WTC11 (cell line): ENCODE measurements at places on chromosomes 1 and 21.

- DNase-seq: peak; percentile 65
Observed at GRCh38 chr1:15849775-15850324, 2.3 kb downstream of the SPEN start.

- DNase-seq: no peak
Observed at GRCh38 chr1:156804026-156804425, 12.6 kb downstream of the SH2D2A start.

DNA sequence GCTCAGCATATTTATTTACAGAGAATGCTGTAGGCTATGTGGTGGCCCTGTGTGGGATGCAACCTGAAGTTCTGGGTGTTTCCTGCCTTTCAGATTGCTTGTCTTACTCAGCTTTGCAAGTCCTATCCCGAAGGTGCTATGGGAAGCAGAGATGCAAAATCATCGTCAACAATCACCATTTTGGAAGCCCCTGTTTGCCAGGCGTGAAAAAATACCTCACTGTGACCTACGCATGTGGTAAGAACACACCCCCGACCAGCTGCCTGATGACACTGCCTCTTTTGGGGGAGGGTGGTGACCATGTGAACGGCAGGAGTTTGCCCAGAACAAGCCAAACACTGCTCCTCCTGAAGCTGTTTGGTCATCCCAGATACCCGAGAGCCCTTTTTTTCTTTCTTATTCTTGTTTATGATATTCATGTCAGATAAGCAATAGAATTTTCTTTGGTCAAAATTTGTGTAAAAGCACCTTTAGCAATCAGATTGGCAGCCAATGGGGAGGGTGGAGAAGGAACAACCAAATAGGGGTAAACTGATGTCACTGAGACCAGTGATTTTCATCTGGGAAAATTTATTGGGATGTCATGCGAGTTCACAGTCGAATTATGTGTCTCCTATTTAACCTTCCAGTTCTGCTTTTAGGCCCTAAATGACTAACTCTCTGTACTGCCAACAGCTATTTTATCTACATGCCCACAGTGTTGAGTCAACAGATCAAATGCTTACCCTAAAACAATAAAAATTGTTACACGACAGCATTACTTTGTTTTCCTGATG, 82.6 kb downstream of the EVA1C start:
- no peak for DNase-seq

GRCh38 chr1:222275001-222275728, 272.7 kb downstream of the HHIPL2 start:
- no peak for DNase-seq

DNA sequence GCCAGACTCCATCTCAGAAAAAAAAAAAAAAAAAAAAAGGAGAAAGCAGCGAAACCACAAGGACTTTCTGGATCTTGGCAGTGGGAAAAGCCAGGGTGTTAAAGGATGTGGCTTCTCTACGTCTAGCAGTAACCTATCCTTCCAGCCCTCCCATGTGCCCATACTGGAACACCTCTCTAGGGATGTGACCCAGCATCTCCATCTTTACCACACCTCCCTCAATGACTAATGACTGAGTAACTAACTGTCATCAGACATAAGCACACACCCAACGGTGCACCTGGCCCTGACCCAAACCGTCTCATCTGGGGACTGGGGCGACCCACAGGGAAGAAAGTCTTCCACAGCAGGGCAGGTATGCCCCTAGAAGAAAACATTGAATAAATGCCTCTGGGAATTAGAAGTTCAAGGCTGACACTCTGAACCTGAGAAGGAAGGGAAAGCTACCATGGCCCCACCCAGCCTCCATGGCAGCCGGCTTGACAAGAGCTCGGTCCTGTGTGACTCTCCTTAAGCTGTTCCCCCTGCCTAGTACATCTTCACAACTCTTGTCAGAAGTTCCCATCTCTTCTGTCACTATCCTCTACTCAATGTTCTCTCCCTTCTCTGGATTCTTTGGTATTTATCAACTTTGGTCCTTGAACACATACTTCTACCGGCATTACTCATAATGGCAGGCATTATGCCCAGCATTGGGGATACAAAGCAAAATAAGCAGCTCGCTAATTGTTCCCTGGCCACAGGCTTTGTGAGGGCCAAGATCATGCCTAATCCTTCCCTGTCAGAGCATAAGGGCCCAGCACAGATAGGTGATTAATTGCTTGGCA, 14.8 kb upstream of the PAQR6 start:
- DNase-seq: no peak

- DNase-seq: no peak
Observed at GRCh38 chr1:101120868-101121267, 95.3 kb upstream of the DPH5 start.

GRCh38 chr1:225866061-225866837, 15.9 kb downstream of the TMEM63A start:
- DNase-seq: no peak

GRCh38 chr1:111505641-111506119, 2.2 kb upstream of the ADORA3 start:
- no peak for DNase-seq

GRCh38 chr1:245874942-245875580, 632.0 kb downstream of the SMYD3 start:
- DNase-seq: no peak

GRCh38 chr1:152109998-152110294, 5.3 kb downstream of the TCHH start:
- DNase-seq: no peak

DNA sequence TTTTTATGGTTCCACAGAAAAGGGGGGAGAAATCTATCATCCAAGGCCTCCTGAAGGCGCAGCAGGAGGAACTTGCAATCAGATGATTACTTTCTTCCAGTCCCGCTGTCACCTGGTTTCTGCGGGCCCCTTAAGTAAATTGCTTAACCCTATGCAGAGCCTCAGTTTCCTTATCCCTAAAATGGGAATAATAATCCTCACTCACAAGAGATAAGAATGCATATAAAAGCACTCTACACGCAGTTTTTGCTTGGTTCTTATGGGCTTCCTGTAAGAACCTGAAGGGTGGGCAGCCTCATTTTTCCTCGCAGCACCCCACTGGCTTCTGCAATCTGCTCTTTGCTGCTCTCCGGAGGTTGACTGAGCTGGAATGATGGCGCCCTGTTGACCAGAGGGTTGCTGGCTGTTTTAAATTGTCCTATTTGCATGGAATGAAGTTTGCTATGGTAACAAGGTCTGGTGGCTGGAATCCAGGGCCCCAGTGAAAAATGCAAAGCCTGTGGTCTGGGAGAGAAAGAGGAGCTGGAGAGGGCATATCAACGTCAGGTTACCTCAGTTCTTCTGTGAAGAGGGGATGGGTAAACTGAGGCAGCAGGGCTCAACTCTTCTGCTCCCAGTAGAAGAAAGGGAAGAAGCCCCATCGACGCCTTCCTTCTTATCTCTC, 1.0 kb upstream of the KAZN start:
- DNase-seq: peak; percentile 44

DNA sequence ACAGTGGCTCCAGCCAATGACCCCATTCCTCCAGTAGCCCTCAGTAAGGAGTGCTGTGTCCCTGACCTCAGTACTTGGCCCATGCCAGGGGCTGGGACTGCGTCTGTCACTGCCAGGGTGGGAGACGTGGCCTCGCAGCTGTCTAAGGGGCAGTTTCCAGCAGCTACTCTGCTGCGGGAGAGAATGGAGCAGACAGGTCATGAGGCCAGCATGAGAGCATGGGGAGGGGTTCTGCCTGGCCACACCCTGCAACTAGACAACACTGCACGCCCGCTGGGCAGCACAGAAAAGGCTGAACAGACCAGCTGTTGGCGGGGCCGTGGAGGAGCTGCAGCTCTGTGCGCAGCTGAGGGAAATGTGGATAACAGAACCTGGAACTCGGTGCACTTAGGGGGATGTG, 91.6 kb upstream of the COL6A1 start:
- DNase-seq: no peak
